Kidney epithelial cell (primary cell): ENCODE measurements at places on chromosomes 3 and 15. TPM values are rescaled to one million over a fixed set of nuclear protein-coding genes. Genes with fewer than 3 reads are reported as not detected.

Gene TIGIT
- total RNA-seq: not detected in 2 replicates

Gene C3orf80
- 1.2 TPM in 2 replicates for total RNA-seq

Gene DNAJA4
- 9.9 and 11.0 TPM in 2 replicates for total RNA-seq

Gene ATP13A5
- total RNA-seq: not detected in 2 replicates

Gene THSD4
- 17.7 and 19.6 TPM in 2 replicates for total RNA-seq

Gene ZCWPW2
- 0.13 TPM in 1 of 2 replicates, not detected in the other for total RNA-seq

GRCh38 chr15:31500766-31501449, 174.3 kb downstream of the KLF13 start:
- DNase-seq: no peak

- no peak for DNase-seq
Observed at GRCh38 chr3:69020857-69021256, 7.4 kb upstream of the EOGT start.

GRCh38 chr3:47476644-47477199, 981 bp upstream of the SCAP start:
- no peak for DNase-seq

DNA sequence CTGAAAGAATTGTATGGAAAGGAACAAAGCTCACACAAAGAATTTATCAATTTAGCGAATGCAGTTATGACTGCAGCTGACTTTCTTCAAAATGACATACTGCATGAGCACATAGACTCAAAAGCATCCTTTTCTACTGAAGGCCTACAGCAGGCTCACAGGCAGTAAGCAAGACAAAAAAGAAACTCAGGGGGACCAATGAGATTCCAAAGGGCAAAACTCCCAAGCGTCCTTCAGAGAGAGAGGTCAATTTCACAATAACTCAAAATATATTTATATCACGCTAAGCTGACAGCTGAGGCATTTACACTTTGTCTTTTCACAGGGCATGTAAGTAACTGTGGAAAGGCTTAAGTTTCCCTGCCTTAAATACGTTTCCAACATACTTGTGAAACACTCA, 427.9 kb upstream of the RASGRP1 start:
- DNase-seq: no peak

GRCh38 chr3:181694805-181695660, 16.7 kb upstream of the SOX2 start:
- no peak for DNase-seq

GRCh38 chr3:11953778-11954177, 50.4 kb upstream of the SYN2 start:
- no peak for DNase-seq

GRCh38 chr15:60396958-60397771, 621 bp downstream of the ANXA2 start:
- no peak for DNase-seq

DNA sequence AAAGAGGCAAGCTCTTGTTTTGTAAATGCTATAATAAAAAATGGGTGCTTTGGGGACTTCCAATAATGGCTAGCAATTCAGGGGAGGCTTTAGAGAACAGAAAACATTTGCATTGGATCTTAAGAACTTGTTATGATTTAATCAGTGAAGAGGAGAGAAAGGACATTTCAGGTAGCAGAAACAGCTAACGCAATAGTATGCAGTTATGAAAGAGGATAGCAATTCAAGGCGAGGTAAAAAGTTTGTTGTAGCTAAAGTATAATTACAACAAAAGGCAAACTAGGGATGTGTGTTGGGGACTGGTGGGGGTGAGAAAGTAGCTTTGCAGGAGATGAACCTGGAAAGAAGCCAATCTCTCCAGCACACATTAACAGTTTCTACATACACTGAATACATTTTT, 558.7 kb upstream of the SEMA6D start:
- no peak for DNase-seq

DNA sequence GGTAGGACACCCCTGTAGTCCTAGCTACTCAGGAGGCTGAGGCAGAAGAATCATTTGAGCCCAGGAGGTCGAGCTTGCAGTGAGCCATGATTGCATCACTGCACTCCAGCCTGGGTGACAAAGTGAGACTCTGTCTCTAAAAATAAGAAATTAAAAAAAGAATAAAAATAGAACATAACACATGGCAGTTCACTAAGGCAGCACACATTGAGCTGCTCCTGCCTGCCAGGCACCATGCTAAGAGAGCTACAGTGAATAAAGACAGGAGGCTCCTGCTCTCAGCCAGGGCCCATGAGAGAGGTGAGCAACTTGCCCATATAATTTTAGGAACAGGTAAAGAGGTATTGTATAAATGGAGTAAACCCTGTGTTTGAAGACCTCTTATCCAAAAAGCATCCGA, 54.3 kb downstream of the EBLN2 start:
- no peak for DNase-seq

DNA sequence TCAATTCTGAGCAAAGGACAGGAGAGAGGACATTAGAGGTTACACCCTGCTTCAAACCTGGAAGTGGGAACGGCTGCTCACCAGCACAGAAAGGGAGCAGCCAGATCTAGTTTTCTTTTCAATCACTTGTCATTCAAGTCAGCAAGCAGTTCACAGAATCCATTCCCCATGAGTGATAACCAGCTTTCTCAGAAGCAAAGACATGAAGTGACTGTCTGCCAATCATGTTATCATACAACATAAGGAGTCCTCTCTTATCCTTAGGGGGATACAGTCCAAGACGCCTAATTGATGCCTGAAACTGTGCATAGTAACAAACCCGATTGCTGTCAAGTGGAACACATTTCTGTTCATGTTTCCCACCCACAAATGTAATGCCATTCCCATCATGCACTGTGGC, 54.7 kb downstream of the FAM98B start:
- DNase-seq: no peak

GRCh38 chr3:49717959-49718857, 1.3 kb downstream of the AMIGO3 start:
- no peak for DNase-seq

DNA sequence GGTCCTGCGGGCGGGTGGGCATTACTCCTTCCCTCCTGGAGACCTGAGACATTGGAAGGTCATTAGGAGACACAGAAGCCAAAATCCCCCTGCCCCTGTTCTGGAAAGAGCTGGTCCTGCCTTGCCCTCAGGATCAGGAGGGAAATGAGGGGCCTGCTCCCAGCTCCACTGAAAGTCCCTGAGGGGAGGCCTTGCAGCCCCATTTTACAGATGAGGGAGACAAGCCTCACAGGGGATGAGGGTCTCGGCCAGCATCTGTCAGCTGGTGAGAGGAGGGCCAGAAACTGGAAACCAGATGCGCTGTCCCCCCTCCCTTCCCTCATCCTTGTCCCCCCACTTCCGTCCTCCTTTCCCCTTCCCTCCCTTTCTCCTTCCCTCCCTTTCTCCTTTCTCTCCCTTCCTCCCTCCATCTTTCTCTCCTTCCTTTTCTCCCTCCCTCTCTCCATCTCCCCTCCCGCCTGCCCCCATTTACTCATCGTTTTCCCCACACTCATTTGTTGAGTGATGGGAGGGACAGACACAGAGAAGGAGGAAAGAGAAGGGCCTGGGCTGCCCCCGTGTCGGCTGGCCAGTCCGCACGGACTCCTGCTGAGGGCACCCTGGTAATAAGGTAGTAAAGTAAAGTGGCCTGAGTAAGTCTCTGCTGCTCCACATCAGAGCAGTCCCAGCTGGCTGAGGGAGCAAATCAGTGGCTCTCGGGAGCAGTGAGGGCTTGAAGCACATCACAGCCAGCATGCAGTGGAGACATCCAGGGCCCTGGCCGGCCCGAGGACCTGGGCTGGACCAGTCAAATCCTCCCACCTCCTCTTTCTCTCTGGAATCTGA, 112.4 kb upstream of the ALDH1A3 start:
- DNase-seq: no peak

DNA sequence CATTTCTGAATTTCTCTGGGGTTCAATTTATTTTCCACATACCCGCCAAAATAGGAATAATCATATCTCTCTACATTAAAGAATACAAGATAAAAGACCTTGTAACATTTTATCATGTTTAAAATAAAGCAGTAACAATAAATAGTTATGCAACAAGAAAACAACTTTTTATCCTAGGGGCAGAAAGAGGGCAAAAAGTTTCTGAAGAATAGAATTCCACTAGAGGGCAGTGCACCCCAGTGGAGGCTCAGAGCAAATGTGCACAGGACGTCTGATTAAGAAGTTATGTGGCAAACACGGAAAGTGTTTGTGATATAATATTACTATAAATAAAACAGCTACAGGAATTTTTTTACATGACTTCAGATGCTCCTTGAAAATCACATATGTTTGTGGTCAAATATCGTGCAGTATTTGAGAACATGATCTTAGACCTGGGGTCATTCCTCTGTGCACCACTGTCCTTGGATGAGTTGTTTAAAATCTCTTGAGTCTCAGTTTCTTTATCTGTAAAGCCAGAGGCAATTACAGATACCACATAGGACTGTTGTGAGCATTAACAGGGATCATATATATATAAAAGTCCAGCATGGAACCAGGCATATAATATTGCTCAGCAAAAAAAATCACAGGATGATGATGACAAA, 13.2 kb upstream of the PIK3R4 start:
- no peak for DNase-seq

- no peak for DNase-seq
Observed at GRCh38 chr3:188137051-188137450, 16.9 kb upstream of the LPP start.

DNA sequence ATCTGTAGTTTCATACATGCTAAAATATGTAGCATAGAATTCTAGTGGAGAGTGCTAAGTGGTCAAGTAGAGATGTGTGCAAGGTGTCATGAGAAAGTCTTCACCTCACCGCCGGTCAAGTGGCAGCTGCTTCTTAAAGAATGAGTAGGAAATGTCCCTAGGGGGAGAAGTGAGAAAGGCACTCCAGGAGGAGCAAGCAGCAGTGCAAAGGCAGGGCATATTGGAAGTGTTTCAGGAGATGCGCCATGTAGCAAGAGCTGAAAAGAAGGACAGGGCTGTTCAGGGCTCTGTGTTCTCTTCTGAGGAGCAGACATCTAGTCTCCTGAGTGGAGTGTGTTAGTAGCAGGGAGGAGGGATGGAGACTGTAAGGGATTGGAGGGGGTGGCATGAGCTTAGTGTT, 312.4 kb upstream of the SEMA6D start:
- DNase-seq: no peak
